ENCODE measurements at places on chromosomes 7 and 10.

- DNase-seq, result no peak
These were observed 229.1 kb upstream of the GRB10 start for GRCh38 chr7:51011710-51012350.

GRCh38 chr10:54958844-54959243 is 157.8 kb upstream of the PCDH15 start:
- no peak for DNase-seq

DNA sequence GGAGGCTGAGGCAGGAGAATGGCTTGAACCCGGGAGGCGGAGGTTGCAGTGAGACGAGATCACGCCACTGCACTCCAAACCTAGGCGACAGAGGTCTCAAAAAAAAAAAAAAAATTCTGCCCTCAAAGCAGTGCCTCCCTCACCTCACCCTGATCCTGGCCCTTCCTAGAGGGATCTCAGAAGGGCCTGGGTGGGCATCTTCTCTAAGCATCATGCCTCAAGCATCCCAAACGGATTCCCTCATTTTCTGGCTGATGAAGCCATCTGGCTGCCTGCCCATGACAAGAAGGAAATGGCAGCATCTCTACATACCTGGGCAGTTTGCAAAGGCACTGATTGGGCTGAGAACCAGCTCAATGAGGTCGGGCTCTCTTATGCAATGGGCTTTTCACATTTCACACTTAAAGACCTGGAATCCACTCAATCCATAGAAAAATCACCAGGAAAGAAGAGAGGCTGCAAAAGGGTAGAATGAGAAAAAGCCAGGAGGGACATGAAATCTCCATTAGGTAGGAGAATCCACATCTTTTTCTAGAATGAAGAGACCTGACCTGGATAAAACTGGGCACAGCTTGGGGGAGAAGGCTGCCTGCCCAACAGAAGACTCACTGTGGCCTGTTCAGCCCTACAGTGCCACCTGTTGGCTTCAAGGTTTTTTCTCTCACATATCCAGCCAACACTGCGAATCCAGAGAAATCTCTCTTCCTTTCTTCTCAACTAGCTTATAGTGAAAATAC is 48.1 kb downstream of the PDLIM1 start:
- peak; percentile 59 for DNase-seq

DNA sequence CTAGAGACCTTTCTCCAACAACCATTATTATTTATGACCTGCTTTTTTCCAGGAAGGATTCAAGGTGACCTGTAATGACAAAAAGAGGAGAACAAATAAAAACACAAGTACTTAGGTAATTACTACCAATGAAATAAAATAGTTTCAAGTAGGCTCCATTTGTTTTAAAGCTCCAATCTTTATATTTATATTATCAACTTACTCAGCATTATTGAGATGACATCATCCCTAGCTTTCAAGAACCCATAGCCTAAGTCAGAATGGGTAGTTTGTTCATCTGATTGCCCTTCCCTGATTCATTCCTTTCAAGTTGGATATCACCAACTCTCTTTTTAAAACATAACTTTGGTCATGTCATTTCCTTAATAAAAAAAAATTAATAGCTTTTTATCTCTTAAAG is 131.5 kb downstream of the GRM3 start:
- DNase-seq, result no peak

- no peak for DNase-seq
These were observed 3.7 kb downstream of the SEMA4G start for GRCh38 chr10:100972904-100973535.

GRCh38 chr10:47237316-47238260 is 62.4 kb upstream of the GDF10 start:
- no peak for DNase-seq

DNA sequence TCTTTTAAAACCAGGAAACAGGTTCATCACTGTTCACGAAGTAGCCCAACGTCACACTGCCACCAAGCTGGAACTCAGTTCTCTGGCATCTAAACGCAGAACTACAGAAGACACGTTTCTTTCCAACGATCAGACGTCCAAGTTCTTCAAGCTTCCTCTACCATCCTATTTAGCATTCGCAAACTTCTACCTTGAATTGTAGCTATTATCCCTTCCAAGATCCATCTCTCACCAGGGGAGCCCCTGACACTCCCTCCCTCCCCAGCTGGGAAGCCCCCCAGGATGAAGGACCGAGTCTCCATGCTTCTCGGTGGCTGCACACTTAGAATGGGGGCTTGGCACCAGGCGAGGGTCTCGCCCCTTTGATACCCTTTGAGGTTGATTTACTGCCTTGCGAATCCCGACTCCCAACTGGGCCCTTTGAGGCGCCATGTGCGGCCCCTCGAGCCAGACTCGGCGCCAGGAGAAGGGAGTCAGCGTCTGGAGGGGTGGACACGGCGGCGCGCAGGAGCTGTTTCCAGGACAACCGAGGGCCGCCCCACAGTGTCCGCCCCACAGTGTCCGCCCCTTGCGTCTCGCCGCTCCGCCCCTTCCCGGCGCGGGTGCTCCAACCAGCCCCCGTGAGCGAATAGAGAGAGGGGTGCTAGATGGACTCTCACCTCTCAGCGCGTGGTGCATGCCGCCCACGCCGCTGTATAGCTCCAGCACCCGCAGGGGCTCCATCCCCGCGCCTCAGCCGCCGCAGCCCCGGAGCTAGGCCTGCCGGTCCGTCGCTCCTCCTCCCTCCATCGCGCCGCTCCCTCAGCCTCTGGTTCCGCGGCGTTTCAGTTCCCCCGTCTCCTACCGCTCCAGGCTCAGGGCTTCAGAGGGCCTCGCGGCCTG is at the start of gene TRDMT1:
TRDMT1 (minus strand) TSS at position 761 of the 882 bp plus-strand sequence; CDS start at position 723, 38 bp downstream.
- peak; percentile 95 for DNase-seq

DNA sequence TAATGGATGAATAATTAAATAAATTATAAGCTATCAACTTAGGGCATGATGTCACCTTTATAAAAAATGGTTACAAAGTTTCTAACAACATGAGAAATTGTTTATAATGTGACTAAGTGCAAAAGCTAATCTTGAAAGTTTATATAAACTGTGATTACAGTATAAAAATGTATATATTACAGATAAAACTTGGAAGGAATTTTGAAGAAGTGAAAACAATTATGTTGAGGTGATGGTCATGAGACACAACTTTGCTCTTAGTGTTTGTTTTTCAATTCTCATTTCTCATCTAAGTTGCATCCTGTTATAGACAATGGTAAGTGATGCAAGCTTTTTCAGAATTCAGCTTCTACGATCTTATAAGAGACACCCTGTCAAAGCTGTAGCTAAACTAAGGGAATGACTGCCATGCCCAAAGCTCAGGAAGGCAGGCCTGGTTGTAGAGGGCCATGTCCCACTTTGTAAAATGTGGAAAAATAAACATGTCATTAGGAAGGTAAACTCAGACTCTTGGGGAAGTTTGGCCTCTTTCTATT is 23.9 kb downstream of the MACC1 start:
- no peak for DNase-seq

- DNase-seq, result peak; percentile 29
These were observed 26.2 kb downstream of the FAM171A1 start for GRCh38 chr10:15344876-15345285.

DNA sequence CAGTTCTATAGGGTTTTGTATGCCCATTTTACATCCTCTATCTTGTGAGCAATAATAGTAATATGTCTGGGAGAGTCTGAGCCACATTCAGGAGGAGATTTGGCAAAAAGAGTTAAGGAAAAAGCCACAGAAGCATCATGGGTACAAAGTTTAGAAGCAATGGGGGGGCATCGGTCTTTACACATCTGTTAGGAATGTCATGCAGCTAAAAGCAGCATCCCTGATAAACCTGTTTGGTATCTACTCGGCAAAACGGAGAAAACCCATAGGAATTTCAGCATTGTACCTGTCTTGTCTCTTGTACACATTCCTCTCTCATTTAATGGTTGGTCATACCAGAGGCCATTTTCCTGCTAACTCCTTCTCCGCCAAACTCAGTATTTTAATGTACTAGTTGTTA is 12.5 kb upstream of the HERPUD2 start:
- DNase-seq, result no peak

DNA sequence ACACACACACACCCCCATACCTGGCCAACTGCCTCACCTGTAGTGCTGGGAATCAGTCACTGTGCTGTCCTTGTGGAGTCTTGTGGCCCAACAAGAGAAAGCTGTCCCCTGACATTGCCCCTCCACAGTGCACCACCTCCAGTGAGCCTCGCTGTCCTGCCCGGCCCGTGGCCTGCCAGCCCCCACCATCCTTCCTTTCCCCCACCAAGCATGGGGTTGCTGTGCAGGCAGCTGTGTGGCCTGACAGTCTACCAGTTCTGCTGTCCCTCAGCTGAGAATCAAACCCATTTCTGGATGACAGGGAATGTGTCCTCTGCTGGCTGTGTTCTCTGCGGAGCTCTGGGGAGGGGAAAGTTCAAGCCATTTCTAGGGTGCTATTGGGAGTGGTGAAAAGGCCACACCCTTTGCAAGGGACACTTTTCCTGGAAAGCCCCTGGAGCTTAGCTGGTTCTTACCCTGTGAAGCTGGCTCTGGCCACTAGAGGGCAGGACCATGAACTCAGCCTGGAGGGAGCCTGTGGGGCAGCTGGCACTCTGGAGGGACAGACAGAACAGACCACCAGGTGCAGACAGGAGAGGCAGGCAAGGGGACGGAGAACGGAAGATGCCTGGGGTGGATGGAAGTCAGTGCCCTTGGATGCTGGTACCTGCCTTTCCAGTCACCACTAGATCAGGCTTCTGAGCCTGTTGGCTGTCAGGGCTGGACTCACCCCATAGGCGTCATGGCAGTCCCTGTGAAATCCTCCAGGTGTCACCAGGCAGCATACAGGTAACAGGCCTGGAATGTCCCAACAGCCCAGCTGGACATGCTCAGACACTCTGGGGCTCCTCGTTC is 10.5 kb upstream of the MTPAP start:
- no peak for DNase-seq

GRCh38 chr7:15011289-15011688 is 108.7 kb upstream of the DGKB start:
- DNase-seq, result no peak

DNA sequence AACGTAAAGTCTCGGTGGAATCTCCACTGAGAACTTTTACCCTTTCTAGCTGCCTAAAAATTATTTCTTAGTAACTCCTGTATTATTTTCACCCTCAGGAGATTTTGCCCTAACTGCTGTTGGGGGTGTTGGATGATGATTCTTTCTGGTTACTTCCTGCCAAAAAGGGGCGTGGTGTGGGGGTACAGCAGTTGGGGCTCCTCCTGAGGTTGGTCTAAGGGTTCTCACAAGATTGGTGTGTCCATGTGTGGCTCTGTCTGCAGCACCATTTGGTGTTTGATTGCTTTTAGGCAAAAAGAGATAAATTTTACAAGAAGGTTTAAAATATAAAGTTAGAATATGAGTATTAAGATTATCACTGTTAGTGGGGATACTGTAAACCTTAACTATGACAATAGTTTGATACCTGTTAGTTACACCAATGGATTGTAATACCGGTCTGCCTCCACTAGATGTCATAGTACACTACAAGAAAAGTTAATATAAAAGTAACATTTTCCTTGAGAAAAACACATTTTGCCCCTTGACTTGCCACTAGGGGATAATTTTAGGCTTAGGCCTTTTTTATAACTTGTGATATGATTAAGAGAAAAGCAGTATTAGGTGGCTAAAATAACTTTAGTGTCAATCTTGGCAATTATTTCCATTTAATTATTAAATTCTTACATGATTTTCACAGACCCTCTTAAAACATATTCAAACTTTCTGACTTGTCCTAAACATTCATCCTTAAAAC is 928.7 kb downstream of the IPMK start:
- DNase-seq, result peak; percentile 39

- DNase-seq, result peak; percentile 11
These were observed 190.1 kb downstream of the MLLT10 start for GRCh38 chr10:21724020-21724589.

- no peak for DNase-seq
These were observed 208.2 kb downstream of the MGMT start for GRCh38 chr10:129675027-129675769.

- DNase-seq, result no peak
These were observed 56.3 kb downstream of the POU6F2 start for GRCh38 chr7:39033885-39034624.

GRCh38 chr7:157220916-157221569 is 82.3 kb downstream of the UBE3C start:
- DNase-seq, result no peak

GRCh38 chr10:64011912-64012714 is 490.9 kb downstream of the REEP3 start:
- peak; percentile 56 for DNase-seq

DNA sequence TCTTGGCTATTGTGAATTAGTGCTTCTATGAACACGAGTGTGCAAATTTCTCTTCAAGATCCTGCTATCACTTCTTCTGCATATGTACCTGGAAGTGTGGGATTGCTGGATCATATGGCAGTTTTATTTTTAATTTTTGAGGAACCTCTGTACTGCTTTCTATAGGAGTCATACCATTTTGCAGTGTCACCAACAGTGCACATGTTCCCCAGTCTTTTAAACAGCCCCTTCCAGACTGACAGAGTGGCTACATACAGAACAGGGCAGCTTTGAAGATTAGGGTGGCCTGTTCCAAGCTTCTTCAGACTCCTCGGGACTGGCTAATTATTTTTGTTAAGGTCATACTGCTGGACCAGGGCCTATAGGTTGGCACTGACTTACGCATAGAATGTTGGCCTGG is 82.9 kb downstream of the AUTS2 start:
- no peak for DNase-seq

GRCh38 chr7:155880721-155881120 is 68.5 kb upstream of the SHH start:
- DNase-seq, result no peak

DNA sequence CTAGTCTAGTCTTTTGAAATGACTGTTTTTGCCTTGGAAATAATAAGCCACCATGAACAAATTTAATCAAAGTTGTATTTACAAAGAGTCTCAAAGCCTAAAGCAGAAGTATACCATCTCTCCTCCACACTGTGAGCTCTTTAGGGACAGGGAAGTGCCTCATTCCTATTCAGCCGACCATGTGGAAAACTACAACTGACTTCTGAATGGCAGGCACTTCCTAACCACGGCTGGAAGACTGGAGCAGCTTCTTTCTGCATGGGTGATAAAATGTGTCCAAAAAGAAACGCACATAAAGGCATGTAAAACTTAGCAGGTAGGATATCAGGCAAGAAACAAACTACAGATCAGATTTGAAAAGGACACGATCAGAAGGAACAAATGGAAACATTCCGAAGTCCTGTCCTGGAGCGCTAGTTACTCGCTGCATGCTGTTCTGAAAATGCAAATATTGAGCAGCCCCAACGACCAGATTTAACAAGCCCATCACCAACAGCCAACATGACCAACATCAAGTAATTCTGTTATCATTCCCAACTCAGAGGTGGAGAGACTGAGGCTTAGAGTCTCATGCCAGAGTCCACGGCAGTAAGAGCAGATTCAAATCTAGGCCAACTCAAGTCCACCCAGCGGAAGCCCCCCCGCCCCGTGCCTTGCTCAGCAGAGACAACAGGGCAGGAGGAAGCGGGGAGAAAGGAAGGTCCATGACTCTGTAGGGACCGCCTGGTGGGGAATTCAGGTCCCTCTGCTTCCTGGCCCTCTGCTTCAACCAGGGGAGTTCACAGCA is 26.5 kb downstream of the CTBP2 start:
- no peak for DNase-seq

- DNase-seq, result no peak
These were observed 16.8 kb downstream of the ADRB1 start for GRCh38 chr10:114060456-114060855.

All from brain (organoid and tissue), 16 donors.